Right renal pelvis (tissue), 4 donors: ENCODE measurements at places on chromosomes 13 and 19.
A peak's percentile ranks its signal among the peaks of the same experiment; 100 is the strongest.

- DNase-seq: no peak
Measured at GRCh38 chr13:114164681-114165429, 14.2 kb upstream of the CFAP97D2 start.

DNA sequence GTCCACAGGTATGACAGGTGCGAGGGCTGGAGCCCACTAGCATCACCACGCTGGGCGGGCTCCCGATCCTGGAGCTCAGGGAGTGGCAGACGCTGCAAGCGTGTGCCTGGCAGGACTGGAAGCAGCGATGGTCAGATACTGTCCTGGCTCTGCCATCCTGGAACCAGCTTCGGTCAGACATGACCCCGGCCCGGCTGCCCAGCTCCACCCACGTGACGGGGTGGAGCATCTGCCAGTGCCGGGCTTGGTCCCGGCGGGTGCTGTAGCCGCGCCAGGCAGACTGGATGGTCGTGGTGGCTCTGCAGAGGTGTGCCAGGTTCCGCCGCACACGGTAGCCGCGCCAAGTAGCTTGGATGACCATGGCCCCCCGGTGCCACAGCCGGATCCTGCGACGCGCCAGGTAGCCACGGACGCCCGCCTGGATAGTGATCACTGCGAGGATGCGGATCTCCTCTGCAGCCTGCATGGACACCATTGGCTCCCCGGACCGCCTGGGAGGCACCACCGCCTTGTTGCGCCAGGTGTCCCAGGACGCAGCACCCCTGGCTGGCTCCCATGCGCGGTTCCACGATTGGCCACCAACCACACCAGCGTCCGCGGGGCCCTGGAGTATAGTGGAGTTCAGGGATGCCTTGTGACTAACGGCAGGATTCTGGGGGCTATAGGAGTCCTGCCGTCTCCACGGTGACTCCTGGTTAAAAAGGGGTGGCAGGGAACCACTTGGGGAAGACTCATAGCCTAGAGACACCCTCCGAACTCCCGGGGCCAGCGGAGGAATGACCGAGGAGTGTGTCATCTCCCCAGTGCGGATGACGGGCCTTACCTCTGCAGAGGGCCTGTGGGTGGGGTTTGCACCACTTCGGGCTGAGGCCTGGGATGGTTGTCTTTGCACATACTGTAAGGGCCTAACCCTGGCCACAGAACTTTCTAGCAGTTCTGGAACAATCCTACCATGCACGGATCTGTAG is 16.5 kb downstream of the IQCN start:
- DNase-seq: no peak

- DNase-seq: no peak
Measured at GRCh38 chr13:51632591-51633362, 48.5 kb downstream of the WDFY2 start.

- DNase-seq: no peak
Measured at GRCh38 chr13:110937511-110938285, 22.8 kb upstream of the ANKRD10 start.

DNA sequence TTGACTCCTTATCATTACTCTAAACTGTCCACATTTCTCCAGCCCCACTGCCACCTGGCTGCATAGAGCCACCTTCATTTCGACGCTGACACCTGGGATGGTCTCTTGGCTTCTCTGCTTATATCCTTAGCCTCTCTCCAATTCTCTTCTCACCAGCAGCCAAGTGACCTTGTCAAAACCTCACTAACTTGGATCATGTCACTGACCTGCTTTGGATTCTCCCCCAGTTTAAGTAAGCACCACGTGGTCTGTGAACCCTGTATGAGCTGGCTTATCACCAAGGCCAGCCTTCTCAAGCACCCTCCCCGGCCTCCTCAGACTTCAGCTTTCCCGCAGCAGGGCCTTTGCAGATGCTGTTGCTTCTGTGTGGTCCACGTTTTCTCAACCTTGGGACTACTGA is 12.3 kb upstream of the GGACT start:
- DNase-seq: no peak

- no peak for DNase-seq
Measured at GRCh38 chr13:111178402-111178801, 63.3 kb downstream of the ARHGEF7 start.

DNA sequence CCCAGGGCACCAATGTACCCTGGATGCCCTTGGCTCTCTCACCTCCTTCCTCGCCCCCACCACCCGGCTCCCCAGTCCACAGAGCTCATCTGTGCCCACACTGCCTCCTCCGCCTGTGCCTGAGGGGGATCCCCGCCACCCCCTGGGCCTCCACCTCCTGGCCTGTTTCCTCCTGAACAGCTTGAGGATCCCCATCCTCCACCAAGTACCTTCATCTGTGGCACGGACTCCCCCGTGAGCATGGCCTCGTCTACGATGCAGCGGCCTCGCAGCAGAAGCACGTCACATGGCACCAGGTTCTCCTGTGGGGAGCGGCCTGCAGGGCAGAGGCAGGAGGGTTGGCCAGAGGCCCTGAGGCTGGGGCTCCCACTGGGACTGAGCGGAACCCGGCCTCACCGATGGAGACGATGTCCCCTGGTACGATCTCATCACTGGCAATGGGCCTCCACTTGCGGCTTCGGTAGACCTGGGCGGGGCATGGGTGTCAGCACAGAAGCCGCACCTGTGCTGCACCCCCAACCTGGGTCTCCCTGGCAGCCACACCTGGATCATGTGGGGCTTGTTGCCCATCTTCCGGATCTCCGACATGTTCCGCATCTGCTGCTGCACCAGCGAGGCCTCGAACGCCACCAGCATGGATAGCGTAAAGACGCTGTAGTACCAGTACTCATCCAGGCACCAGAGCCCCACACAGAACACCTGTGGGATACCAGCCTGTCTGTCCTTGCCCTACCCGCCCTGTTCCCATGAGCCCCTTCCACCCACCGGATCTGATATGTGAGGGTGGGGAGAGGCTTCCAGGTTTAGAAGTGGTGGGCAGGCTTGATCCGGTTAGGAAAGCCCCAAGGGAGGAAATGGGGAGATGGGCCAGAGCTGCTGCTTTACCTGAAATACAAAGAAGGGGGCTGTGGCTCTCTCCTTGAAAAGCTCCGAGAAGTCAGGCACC is 6.8 kb downstream of the ATP13A1 start:
- no peak for DNase-seq

DNA sequence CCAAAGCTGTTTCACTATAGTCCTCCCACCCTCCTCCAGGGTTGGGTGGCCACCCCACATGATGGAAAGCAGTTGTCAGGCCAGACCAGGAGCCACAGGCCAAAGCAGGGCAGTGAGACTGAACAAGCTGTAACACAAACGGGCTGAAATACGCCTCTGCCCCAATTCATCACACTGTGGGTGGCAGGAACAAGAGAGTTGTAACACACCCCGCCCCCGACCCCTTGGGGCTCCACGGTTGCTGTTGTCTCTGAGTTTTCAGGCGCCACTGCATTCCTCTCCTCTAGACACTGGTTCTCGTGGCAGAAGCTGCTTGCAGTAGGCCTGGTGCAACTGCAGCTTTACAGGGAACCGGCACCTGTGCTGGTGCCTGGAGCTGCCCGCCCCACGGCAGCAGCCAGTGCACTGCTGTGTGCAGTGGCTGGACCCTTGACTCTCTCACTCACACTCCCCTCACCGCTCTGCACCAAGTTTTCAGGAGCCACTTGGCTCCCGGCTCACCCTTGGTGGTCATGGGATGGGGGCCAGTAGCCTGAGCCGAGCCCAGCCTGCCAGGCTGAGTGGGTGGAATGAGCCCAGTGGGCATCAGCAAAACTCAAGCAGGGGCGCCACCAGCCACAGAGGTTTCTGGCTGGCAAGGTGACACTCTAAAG is 1314.5 kb upstream of the MIR17HG start:
- DNase-seq: no peak

- DNase-seq: peak; percentile 100
Measured at GRCh38 chr19:38618590-38619360, at the start of gene EIF3K. Gene EIF3K (plus strand): TSS chr19:38619188. CDS start chr19:38619269, 81 bp downstream.

DNA sequence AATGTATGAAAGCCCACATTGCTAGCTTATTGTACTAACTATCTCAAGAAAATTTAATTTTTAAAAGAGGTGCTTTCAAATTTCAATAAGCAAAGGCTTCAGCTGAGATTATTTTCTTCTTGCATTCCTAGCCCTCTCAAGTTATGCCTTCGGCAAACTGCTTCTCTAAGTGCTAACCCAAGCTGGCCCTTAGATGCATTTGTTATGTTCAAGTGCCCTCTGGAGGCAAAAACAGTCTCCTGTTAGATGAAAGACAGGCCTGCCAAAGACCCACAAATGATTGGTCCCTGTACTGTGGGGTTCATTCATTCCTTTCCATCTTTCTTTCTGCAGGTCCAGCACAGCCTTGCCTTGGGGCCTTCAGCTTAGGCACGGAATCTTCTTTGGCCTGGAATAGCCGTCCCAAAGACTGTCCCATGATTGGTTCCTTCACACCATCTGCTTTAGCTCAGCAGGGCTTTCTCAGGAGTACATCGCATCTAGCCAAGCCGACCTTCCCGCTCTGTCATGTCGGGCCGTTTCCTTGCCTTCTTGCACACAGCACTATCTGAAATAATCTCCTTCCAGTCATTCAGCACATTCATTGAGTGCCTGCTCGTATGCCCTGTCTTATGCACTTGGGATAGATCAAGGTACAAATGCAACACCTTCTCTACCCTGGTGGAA is 26.4 kb upstream of the TPTE2 start:
- no peak for DNase-seq

- DNase-seq: no peak
Measured at GRCh38 chr13:71309905-71310304, 557.1 kb downstream of the DACH1 start.
